ENCODE measurements at places on chromosomes 5 and 9. TPM values are rescaled to one million over a fixed set of nuclear protein-coding genes. Genes with fewer than 3 reads are reported as not detected.
A peak's percentile ranks its signal among the peaks of the same experiment; 100 is the strongest.

DNA sequence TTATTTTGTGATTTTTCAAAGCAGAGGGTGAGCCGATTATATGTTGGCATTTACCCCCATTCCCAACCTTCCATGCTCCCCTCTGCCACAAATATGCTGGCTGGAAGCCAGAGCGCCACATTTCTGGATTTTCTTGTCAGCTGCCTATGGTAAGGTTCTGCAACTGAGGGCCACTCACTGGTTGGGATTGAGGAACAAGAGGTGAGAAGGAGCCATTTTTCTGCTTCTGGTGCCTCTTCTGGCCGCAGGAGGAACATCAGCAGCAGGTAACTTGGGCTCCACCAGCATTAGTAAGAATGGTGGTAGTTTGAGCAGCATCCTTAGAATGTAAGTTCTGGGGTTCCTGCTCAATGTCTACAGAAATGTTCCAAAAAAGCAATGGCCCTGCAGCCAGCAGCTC is 159.5 kb upstream of the MAST4 start:
- no peak for DNase-seq

DNA sequence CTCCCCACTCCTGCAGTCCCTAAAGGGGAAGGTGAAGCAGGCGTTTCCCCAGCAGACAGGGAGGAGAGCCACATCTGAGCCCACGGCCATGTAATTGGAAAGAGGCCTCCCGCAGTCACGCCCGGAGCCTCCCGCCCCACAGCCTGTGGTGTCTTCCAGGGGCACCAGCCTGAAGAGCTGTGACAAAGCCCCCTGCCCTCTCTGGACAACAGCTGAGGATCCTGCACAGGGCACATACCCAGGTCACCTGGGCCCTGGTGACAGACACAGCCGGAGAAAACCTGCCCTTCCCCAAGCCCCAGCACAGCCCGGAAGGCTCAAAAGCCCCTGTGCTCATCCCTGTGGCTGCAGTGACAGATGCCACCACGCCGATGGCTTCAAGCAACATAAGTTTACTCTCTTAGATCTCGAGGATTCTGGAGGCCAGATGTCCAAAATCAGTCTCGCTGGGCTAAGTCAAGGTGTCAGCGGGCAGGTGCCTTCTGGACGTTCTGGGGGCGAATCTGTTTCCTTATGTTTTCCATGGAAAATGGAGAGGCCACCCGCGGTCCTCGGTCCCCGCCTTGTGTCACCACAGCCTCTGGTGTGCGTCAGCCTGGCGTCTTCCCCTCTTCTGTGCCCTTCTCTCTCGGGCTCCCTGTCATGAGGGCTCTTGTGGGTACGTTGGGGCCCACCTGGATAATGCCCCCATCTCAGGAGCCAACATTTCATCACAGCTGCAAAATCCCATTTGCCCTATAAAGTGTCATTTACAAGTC is 71.5 kb downstream of the PSMB7 start:
- no peak for DNase-seq

DNA sequence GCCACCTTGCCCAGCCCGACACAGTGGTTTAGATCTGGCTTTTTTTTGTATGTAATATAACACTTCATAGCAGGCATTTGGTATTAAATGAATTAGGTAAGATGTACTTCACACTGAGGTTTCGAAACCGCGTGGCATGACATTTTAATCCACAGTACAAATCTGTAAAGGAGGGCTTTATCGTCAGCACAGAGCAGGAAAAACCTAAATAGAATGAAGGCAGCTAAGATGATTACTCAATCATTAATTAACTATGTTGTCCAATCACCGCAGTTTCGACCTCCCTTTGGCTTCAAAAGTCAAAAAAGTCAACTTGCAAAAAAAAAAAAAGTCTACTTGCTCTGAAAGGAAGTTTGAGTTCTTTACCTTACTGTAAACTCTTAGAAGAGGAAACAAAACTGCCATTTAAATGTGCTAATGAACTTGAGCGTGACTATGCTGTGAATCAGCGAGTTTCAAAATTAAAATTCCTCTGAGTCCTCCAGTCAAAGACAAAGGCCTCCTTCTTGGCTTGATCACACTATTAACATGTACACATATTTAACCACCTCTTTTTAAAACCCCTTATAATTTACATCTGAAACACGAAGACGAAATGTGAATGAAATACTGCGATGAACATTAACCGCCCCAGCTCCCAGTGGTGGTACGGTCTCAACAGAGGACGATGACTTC is 698 bp upstream of the SEC24A start:
- no peak for DNase-seq

DNA sequence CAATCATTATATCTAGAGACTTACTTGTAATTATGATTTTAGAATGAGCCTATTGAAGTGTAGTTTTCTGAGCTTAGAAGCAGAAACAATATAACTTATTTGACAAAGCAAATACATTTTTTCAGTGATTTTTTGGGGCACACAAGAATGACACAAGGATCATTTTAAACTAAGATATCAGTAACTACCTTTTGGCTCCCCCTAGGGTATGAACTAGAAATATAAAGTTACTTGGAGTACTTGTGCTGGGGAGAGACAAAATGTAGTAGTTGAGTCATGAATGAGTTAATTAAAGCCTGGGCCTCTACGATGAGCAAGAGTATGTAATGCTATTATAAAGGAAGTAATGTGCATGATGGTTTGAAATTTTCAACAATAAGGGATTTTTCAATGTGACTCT is 1244.1 kb upstream of the ACO1 start:
- no peak for DNase-seq

GRCh38 chr5:68290260-68290674 is 74.7 kb downstream of the PIK3R1 start:
- DNase-seq: no peak

DNA sequence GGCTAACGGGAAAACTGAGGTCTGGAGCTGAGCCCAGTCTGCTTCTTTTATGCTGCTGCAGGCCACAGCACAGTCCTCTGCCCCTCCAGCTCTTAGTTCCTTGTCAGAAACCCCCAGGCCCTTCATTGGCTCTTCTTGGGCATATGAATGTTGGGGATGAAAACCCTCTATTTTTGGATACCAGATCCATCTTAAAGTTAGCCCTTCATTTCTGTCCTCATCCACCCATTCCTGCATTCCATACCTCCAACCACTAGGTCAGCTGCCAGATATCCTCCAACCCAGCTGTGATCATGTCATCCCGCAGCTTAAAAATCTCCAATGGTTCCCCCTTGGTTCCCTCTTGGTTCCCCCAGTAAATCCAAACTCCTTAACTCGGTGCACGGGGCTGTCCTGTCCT is 1.8 kb upstream of the SLC25A51 start:
- peak; percentile 58 for DNase-seq

DNA sequence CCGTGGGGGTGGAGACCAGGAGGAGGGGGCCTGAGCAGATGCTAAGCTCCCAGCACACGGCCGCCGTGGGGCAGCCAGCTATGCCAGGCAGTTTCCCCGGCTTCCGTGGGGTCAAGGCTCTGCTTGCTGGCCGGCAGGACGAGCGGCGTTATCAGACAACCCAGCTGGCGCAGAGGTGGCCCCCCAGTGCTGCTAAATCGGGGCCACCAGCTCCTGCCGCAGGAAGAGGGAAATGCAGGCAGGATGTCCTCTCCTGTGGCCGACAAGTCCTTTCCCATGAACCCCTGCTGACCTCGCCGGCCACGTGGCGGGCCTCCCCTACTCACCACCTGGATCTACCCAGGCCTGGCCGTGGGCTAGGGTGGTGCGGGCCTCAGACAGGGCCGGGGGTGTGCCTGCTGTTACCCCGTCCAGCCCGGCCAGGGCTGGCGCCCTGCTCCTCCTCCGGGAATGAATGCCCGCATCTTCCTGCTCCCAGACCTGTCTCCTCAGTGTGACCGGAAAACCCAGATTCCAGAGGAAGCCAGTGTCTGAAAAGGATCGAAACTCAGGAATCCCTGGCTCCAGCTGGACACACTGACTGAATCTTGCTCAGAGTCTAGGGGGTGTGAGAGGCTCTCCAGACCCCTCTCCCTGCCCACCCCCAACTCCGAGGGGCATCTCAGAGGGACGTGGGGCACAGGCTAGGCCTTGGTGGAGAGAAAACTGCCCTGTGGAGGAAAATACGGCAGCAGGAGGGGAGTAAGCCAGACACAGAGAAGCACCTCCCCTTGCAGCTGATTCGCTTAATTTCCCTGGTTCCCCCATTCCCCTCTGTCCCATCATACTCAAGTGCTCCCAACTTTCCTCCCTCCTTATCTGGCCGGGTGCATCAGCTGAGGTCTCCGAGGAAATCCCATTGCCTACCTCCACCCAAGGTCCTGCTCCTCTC is 3.9 kb downstream of the FLT4 start:
- DNase-seq: peak; percentile 86

- DNase-seq: peak; percentile 77
These were observed 54.8 kb upstream of the ANGPTL2 start for GRCh38 chr9:127177231-127177630.

DNA sequence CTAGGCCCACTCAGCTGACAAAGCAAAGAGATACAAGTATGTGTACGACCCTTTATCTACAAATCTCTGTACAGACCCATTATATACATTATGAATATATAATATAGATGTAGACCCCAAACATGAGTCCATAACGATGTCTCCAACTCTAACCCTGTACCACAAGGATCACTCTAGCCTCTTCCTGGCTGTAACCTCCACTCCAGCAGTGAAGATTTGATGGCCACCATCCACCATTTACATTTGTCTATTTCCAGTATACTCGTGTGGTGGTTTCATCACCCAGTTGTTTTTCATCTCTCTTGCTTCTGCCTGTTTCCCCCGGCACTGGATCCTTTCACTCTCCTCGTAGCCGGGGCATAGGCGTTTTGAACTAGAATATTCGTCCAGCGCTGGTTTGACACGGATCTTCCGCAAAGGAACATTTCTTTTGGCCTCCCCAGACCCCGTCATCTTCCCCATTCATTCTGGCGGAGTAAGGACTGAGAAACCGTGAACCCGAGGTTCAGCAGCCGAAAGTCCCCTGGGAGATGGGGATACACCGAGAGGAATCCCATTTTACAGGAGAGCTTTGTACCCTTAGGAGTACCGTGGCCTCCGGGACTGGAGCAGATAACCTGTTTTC is 828 bp upstream of the TRIO start:
- DNase-seq: no peak

DNA sequence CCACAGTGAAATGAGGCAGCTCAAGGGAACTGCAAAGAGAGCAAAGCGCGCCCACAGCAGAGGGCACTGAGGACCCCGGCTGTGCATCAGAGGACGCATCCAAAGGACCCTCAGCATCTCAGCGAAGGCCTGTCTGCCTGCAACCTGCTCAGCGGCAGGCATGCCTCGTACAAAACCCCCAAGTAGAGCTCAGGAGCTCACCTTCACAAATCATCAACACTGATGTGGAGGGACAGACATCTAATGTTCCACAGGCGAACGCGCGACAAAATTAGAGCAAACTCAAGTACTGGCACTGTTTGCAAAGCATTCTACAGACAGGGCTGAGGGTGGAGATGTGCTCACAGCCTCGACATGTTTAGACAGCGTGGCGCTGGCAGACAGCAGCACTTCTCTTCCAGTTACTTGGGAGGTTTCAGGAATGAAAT is 81.0 kb downstream of the DCP2 start:
- DNase-seq: peak; percentile 81

GRCh38 chr5:163619951-163620350 is 114.5 kb downstream of the MAT2B start:
- no peak for DNase-seq

GRCh38 chr9:130893341-130894101 is 3.1 kb downstream of the QRFP start:
- DNase-seq: no peak

GRCh38 chr9:83060556-83060955 is 2.4 kb downstream of the RASEF start:
- DNase-seq: no peak

DNA sequence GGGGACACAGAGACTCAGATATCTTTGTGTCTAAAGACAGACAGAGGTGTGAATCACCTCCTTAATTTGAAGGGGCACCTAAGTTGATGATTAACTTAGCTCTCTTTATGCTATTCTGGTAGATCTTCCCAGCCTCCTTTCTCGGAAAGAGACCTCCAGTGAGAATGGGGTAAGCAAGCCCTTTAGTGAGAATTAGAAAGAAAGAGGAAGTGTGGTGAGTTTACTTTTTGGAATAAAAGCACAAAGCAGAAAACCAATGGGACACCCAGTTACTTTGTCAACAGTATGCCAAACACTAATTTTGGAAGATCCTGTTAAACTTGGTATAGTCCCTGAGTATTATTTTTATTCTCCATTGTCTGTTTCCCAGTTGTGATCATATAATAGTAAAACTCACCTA is 302.8 kb upstream of the RASA1 start:
- no peak for DNase-seq

DNA sequence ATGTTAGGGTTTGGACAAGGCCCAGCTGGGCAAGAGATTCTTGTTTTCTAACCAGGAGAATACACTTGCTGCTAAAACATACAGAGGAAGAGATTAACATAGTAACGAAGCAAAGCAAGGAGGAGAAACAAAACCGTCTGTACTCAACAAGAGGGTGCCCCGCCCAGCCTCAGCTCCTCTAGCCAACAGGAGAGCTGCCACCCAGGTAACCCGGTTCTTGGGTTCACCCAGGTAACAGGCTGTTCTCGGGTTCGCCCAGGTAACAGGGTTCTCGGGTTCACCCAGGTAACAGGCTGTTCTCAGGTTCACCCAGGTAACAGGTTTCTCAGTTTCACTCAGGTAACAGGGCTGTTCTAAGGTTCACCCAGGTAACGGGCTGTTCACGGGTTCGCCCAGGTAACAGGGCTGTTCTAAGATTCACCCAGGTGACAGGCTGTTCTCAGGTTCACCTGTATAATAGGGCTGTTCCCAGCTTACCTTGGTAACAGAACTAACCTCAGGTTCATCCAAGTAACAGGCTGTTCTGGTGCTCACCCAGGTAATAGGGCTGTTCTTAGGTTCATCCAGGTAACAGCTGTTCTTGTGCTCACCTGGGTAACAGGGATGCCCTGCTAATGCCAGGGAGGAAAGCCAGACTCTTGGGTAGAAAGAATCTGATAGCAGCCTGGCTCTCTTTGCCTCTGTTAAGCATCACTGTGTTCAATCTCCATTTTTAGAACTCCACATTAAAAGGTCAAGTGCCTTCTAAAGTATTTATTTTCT is 271.6 kb downstream of the SYK start:
- DNase-seq: no peak

DNA sequence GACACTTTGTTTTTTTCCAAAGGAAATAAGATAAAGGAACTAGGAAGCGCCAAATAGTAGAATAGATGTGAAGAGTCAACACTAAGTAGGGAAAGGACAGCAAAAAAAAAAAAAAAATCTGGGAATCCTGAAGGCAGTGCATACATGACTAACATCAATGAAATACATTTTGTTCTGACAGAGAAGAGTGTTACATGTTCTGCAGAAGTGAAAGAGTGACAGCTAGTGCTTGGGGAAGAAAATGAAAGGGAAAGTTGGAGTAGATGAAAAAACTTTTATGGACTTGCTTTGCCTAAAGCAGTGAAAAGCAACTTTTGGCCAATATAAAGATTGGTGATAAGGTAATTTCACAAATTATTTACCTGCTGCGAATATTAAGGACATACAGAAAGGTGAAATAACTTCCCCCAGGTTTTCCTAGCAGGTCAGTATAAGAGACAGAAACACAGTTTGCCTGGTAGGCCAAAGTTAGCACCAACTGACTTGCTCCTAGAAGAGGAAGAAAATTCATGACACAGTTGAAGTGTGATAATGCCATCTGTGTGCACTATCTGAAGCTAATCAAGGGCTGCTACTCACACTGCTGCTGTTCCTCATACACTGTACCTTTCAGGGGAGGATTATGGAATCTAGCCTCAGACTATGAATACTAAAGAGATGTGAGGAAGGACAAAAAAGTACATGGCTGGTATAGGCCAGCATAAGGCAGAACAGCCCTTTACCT is 38.6 kb downstream of the RANBP6 start:
- no peak for DNase-seq

GRCh38 chr9:83698976-83699585 is 8.7 kb downstream of the UBQLN1 start:
- DNase-seq: no peak

FSTL4 gene
- 8.3 TPM for total RNA-seq

PCDHGB6 gene
- total RNA-seq: 5.9 TPM

C9 gene
- not detected for total RNA-seq

LCN1 gene
- not detected for total RNA-seq
